Activated CD4-positive, alpha-beta T cell treated with anti-CD3 and anti-CD28 coated beads, Interleukin-2, amount 50 U/mL, for 4 hours (primary cell): ENCODE measurements at places on chromosomes 12 and 14.

DNA sequence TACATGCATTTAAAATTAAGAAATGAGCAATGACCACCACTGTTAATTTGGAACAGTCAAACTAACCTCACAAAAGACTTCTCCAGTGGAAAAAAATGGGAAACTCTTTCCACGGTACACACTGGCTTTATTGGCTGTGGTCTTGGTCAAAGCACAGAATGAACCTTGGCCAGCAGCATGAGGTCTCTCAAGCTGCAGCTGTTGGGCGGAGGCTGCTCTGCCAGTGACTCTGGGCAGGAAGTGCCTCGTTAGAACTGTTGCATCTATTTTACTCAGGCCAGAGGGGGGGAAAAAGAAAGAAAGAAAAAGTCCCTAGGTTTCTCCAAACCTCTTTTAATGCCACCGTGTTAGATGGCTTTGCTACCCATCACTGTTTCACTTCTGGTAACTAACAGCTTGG lies 279.8 kb upstream of the DIO2 start:
- DNase-seq = no peak

DNA sequence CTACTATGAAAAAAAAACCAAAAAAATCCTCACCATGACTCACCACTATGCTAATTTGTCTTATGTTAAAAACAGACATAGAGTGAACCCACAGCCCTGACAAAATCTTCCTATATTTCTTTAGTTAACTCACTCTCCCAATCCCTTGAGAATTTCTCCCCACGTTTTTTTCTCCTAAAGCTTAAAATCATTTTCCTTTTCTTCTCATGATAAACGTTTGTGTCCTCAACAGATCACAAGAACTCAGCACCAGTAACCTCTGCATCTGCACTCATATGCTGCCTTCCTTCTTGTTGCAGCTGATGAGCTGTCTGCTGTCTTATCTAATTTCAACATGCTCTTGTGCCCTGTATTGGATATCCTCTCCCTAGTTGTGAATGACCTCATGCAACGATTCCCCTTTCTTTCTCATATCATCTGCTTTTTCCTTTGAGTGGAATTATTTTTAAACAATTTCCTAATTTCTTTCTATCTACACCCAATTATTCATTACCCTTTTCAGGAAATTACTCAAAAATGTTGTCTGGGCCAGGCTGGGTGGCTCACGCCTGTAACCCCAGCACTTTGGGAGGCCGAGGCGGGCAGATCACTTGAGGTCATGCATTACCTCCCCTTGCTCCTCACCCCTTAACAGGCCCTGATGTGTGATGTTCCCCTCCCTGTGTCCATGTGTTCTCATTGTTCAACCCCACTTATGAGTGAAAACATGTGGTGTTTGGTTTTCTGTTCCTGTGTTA lies 427.5 kb upstream of the MGAT4C start:
- DNase-seq = no peak

DNA sequence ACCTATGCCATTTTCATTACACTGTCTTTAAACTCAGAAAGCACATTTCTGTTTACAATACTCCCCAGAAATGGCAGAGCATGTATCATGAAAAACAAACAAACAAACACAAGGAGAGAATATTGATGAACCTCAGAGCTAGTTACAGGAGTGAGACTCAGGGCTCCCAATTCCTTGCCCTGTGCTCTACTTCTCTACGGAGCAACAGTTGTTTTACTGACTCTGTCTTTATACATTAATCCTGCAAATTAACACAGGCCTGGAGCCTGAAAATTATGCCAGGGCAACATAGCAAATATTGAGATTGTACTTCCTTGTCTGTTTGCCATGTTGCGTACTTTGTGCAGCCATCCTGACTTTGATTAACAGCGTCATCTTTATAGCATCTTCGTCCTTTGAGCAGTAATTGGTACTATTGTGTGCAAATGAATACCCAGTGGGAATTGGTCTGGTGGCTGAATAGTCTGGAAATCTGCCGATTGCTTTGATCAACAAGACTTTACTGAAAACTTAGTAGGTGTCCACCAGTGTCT lies 15.2 kb upstream of the AKAP6 start:
- DNase-seq = no peak

DNA sequence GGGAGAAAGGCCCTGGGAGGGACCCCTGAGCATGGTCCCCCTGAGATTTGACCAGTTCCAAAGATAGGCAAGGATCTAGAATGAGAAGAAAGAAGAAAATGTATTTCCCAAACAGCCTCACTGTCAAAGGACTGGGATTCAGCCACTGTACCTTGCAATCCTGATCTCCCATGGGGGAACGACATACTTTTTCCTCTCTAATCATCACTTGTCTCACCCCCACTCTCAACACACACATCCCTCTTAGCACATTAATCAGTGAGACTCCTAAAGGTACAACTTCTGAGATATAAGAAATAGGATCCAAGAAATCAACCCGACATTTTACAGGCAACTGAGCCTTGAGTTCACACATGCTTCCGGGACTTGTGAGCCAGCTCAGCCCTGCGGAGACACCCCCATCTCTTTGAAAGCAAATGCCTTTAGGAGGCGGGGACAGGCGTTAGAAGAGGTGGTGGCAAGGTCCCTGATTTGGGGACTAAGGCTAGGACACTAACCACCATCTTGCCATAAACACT lies 1.4 kb downstream of the MAP3K9 start:
- peak; percentile 51 for DNase-seq

- no peak for DNase-seq
Observed at GRCh38 chr12:88063375-88063774, 34.2 kb upstream of the C12orf50 start.

GRCh38 chr14:32576088-32576795 lies 247.1 kb downstream of the AKAP6 start:
- no peak for DNase-seq

GRCh38 chr14:58215191-58215914 lies 15.4 kb downstream of the ACTR10 start:
- DNase-seq = no peak

DNA sequence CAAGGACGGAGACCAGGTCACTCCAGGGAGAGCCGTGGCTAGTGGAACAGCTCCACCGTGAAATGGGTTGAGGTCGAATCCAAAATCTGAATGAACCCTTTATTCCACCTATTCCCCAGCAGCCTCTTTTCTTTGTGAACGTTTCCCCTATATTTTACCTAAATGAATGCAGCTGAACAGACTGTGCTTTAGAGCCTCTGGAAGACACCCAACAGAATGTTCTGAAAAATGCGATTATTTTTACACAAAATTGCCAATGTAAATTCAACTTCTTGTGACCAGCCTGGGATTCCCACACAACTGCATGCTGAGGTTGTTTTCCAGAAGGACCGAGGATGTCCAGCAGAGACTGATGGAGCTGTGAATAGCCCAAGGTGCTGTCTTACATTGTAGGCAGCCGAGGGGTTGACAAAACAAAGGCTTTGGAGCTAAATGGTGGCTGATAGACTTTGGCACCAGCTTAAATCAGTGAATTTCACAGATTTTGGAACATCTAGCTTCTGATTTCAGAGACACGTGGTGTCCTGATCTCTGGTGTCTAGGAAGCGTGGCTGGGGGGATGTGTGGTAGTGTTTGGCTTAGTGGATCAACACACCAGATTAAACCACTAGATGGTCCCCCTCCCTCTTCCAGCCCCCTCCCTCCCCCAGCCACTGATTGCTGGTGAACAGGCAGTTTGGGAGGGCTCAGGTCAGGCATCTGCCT lies 150.4 kb downstream of the ZNF664 start:
- DNase-seq = no peak

- DNase-seq = no peak
Observed at GRCh38 chr14:26255213-26255612, 342.6 kb downstream of the NOVA1 start.

DNA sequence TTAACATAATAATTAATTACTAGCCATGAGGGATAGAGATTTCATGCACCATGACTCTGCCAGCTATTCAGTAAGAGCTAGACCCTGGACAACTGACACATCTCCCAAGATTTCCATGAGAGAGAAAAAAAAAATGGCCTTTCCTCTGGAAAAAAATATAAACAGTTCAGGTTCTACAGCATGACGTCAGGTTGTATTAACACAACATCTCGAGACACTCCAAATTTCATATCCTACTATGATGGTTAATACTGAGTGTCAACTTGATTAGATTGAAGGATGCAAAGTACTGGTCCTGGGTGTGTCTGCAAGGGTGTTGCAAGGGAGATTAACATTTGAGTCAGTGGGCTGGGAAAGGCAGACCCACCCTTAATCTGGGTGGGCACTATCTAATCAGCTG lies 11.1 kb downstream of the DBX2 start:
- no peak for DNase-seq

DNA sequence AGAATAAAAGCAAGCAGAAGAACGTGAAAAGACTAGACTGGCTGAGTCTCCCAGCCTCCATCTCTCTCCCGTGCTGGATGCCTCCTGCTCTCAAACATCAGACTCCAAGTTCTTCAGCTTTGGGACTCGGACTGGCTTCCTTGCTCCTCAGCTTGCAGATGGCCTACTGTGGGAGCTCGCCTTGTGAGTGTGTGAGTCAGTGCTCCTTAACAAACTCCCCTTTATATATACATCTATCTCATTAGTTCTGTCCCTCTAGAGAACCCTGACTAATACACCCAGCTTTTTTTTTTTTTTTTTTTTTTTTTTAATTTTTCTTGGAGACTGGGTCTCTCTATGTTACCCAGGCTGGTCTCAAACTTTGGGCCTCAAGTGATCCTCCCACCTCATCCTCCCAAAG lies 46.9 kb downstream of the ACTN1 start:
- DNase-seq = no peak

DNA sequence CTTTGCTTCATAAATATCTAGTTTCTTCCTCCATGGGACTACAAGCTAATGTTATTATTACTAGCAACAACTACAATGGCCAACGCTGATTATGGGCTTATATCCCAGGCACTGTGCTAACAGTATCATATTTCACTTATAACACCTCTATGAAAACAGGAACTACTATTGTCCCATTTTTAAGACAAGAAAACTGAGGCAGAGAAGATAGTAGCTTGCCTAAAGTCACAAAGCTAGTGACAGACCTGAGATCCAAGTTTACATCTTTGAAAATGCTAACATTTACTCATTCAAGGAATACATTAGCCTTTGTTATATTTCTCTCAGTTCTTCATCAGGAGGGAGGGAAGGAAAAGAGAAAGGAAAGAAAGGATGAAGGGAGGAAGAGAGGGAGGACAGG lies 32.8 kb downstream of the GIT2 start:
- no peak for DNase-seq

DNA sequence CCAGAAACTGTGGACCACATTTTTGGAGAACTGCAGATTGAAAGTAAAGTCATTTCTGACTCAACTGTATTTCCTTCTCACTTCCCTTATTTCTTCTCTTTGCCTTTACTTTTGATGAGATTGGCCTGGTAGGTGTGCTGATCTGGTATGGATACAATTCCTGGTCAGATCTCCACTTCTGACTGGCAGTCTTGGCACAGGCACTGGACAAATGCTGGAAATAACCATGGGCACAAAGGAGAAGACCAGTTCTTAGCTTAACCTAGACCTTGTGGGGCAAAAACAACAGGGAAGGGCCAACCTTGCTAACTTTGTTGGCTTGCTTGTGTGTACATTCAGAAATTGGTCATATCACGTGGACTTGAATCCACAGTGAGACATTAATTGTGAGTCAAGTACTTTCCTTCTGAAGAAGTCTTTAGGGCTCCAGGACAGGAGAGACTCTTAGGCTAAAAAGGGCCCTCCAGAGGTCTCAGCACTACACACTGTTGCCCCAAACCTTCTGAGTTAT lies 75.0 kb downstream of the DIP2B start:
- no peak for DNase-seq

- DNase-seq = no peak
Observed at GRCh38 chr14:32412532-32412931, 83.4 kb downstream of the AKAP6 start.

DNA sequence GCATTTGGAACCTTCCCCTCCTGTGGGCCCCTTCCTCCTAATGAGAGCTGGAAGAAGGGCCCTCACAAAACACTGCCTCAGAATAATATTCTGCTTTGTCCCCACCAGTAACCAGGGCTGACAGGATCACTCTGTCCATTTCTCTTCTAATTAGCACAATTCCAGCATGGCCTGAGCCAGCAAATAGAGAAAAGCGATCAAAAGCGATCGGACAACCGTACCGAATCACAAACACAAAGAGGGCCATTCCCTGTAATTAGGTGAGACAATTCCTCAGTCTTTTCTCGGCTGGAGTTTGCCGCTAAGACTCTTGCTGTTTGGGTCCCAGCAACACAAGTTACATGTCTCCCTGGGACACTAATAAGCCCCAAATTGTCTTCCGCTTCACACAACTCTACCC lies 35.6 kb upstream of the VSX2 start:
- DNase-seq = no peak

GRCh38 chr12:38911611-38912010 lies 6.2 kb upstream of the CPNE8 start:
- DNase-seq = no peak

DNA sequence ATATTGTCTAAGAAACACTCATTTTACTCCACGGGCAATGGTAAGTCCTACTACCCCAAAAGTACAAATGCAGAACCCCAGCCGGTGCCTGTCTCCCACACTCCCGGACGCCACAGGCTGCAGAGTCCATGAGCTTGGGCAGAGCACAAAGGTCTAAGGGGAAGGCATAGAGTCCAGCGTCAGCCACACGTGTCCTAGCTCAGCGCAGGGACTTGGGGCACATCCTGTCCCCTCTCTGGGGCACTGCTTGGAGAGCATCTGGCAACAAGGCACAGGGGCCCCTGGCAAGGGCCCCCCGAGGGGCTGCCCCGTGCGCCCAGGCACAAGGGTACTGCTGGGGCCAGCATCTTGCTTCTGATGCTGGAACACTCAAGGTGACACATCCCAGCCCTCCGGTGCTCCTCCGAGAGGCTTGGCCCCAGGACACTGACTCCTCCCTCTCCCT lies 58.4 kb downstream of the BCL11B start:
- DNase-seq = no peak

GRCh38 chr12:75945581-75945980 lies 86.0 kb downstream of the PHLDA1 start:
- no peak for DNase-seq

DNA sequence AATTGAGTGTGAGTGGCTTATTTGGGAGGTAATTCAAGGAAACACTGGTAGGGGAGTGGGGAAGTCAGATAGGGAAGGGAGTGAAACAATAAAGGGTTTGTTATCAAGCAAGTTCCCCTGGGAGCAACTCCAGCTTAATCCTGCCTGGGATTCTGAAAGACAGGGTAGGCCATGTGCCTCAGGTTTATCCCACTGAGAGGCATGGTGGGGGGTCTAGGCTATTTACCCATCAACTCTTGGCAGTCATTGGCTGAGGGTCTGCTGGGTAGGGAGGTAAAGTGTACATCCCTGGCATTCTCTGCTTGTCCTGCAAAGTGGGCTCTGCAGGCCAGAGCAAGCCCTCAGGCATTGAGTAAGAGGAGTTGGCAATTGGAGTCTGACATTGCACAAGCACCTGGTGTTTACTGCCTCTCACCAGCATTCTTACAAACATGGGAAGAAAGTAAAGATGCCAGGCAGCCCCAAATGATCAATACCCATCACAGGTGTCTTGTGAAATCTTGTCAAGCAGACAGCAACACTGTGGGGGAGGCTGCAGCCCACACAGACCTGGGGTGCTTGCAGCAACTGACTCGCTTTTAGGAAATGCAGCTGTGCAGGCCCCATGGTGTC lies 169.3 kb downstream of the KTN1 start:
- DNase-seq = no peak

GRCh38 chr14:77139540-77140358 lies 1.8 kb downstream of the ZDHHC22 start:
- DNase-seq = peak; percentile 17

- no peak for DNase-seq
Observed at GRCh38 chr12:107091381-107091780, 2.0 kb downstream of the CRY1 start.
